Bladder microvascular endothelial cell (primary cell): ENCODE measurements at places on chromosomes 4 and X. TPM values are rescaled to one million over a fixed set of nuclear protein-coding genes. Genes with fewer than 3 reads are reported as not detected.

Gene RHOXF1
- not detected in 2 replicates for total RNA-seq

Gene AREG
- total RNA-seq, result 0.19 and 0.32 TPM in 2 replicates

Gene SLC4A4
- total RNA-seq, result under 0.01 TPM in 2 replicates

Gene CFAP99
- 0.16 TPM in 1 of 2 replicates, not detected in the other for total RNA-seq

Gene GPRIN3
- total RNA-seq, result 1.1 and 2.3 TPM in 2 replicates

Gene RTL5
- total RNA-seq, result 0.16 and 1.1 TPM in 2 replicates

Gene RAI2
- 0.65 and 1.6 TPM in 2 replicates for total RNA-seq

Gene POU3F4
- not detected in 2 replicates for total RNA-seq

Gene CTSO
- 5.5 and 5.7 TPM in 2 replicates for total RNA-seq

Gene ARX
- not detected in 2 replicates for total RNA-seq

Gene TMPRSS11A
- total RNA-seq, result not detected in 2 replicates

Gene TFDP3
- total RNA-seq, result not detected in 2 replicates

Gene FRG2
- total RNA-seq, result under 0.01 TPM in 1 of 2 replicates, not detected in the other

Gene TRAM1L1
- 0.16 and 1.4 TPM in 2 replicates for total RNA-seq

Gene TSPYL2
- 4.4 and 9.8 TPM in 2 replicates for total RNA-seq

Gene ADH1A
- total RNA-seq, result not detected in 2 replicates

Gene CPLX1
- 0.16 and 0.50 TPM in 2 replicates for total RNA-seq

Gene PNMA3
- total RNA-seq, result 0.06 TPM in 1 of 2 replicates, not detected in the other

Gene GC
- not detected in 2 replicates for total RNA-seq

Gene SUPT20HL2
- total RNA-seq, result not detected in 2 replicates

Gene CCSER1
- total RNA-seq, result 1.1 and 1.8 TPM in 2 replicates

Gene TMPRSS11B
- total RNA-seq, result not detected in 2 replicates

Gene LYAR
- total RNA-seq, result 11.3 and 20.5 TPM in 2 replicates
